ENCODE measurements at places on chromosomes 2 and 18.

- no peak for DNase-seq
Observed at GRCh38 chr18:71304856-71305255, 1016.0 kb downstream of the SOCS6 start.

GRCh38 chr18:53135654-53136053 lies 795.7 kb downstream of the DCC start:
- no peak for DNase-seq

GRCh38 chr2:434625-435024 lies 146.7 kb upstream of the ALKAL2 start:
- no peak for DNase-seq

- no peak for DNase-seq
Observed at GRCh38 chr2:100905132-100905805, 85.3 kb downstream of the NPAS2 start.

GRCh38 chr2:207796585-207797350 lies 27.1 kb upstream of the FZD5 start:
- DNase-seq = no peak

- no peak for DNase-seq
Observed at GRCh38 chr2:135238651-135239050, 186.6 kb downstream of the RAB3GAP1 start.

GRCh38 chr2:239882331-239882732 lies 142.8 kb downstream of the NDUFA10 start:
- DNase-seq = peak; percentile 41

GRCh38 chr2:71665168-71666093 lies 212.1 kb downstream of the DYSF start:
- DNase-seq = no peak

GRCh38 chr2:184646177-184646576 lies 47.8 kb downstream of the ZNF804A start:
- no peak for DNase-seq

- DNase-seq = no peak
Observed at GRCh38 chr18:24317370-24317769, 80.3 kb downstream of the OSBPL1A start.

DNA sequence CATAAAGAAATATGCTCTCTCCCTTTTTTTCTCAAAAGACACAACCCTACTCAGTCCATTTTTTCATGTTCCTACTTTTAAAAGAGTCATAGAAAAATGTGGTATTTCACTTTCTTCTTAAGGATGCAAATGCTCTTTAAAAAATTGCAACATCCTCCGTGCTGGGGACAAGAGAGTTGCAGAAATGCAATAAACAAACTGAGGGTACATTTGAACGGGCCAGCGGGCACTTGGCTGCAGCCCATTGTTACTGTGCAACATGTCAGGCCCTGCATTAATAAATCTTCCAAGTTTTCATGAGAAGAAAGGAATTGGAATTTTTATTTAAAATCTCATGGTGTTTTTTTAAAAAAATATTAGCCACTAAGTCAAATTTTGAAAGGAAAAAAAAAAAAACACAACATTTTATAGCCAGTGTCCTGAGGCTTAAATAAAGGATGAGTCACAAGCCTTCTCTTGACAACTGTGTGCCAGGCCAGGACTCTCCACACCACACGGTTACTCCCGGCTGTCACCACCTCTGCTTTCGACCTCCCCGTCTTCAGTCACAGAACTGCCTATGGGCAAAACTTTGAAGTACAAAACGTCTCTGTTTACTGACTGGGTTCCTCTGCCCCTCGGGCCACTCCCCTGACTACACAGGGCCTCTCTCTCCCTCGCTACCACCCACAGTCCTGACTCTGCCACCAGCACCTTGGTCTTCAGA lies 57.5 kb upstream of the MFF start:
- peak; percentile 31 for DNase-seq

DNA sequence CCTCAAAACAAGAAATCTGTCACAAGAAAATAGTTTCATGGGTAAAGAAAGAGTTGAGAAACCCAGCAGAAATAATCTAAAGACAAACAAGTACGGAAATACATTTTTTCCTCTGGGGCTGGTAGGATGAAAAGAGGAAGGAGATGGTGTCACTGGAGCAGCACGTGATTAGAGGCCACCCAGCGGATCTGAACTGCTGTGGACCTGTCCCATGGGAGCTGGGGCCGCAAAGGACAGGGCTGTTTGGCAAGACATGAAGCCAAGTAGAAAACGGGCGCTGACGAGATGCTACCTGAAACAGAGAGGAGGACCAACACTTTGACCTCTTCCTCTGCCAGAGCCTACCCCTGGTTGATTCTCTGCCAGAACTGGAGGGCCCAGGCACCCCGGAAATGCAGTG lies 295.4 kb upstream of the ATP5MC3 start:
- DNase-seq = no peak

DNA sequence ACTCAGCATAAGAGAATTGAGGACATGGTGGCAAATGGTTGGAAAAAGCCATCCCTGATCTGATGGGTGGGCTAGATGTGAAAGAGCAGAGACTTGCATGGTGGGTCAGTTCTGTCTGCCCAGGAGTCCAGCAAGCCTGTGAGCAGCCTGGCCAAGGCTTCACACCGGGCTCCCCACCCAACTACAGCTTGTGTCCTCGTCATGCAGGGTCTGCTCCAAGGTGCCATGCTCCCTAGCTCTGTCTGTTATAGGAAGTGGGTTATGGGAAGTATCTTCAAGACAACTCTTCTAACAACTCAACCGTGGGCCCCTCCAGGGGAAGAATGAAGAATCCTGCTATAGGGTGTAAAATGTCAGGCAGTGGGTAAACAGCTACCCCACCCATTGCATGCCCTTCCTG lies 97.4 kb downstream of the ADD2 start:
- DNase-seq = no peak

GRCh38 chr2:240461471-240462072 lies 26.1 kb downstream of the GPC1 start:
- DNase-seq = no peak

- peak; percentile 48 for DNase-seq
Observed at GRCh38 chr2:55148269-55148668, 83.8 kb downstream of the CLHC1 start.

DNA sequence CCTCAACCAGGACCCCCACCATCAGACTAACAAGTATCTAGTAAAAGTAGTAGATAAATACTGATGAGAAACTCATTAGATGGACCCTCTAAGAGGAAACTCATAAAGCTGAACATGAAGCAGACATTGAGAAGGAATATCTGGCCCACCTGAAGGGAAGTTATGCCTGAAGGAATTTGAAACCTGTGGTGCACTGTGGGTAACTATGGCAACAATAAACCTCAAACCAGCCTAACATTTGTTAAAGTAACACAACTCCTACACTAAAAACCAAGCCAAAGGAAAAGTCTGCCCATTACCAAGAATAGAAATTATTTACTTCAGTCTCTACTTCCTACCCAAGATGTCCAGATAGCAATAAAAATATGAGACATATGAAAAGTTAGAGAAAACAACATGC lies 43.4 kb downstream of the KIAA1328 start:
- DNase-seq = no peak

GRCh38 chr2:99617811-99618210 lies 128.0 kb upstream of the REV1 start:
- no peak for DNase-seq

DNA sequence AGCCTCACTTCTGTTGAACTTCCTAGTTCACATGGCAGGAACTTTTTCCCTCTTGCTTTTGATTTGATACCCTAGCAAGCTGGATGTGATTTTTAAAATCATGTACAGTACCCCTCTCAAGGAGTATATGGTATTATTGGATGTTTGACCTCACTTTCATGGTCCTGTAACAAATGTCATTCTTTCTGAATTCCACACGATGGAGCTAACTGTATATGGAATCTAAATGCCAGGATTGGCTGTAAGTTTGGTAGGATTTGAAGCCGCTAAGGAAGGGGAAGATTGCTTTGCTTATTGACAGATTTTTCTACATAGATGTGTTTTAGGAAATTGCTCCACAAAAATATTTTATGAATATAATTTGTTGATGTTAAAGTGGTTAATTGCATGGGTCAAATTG lies 18.3 kb downstream of the MAIP1 start:
- peak; percentile 62 for DNase-seq

- peak; percentile 47 for DNase-seq
Observed at GRCh38 chr2:222864296-222864695, 3.5 kb downstream of the ACSL3 start.

DNA sequence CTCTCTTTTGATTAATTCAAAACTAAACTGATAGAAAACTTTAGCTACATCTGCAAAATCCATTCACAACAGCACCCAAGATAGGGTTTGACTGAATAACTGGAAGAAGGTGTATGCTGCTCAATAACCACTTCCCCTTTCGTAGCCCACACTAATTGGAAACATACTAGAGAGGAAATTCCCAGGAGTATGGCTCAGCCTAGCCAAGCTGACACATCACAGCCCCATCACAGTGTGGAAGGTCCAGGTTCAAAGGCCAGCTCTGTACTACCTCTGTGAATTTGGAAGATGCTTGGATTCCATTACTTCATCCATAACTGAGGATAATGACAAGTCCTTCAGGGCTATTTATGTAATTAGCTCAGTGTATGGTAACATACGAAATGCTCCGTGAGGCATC lies 185.4 kb downstream of the FBXO15 start:
- DNase-seq = peak; percentile 4

- DNase-seq = no peak
Observed at GRCh38 chr2:147385600-147385999, 459.2 kb upstream of the ACVR2A start.

- no peak for DNase-seq
Observed at GRCh38 chr2:196170213-196170605, 1.2 kb downstream of the STK17B start.

DNA sequence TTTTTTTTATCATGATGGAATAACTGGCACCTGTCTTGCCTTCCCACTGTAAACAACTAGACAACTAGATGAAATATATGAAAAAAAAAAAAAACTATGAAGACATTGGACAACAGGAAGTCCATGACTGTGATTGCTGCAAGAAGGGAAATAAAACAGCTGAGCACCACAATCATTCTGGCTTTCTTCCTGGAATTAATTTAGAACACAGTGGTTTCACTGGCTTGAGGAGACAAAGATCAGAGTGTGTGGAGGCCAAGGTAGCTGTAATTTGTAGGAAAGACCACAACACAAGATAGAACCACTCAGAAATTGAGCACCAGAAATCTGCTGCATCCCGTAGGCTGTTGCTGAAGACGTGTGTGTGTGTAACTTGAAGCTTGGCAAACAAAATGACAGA lies 121.1 kb upstream of the PID1 start:
- peak; percentile 54 for DNase-seq

DNA sequence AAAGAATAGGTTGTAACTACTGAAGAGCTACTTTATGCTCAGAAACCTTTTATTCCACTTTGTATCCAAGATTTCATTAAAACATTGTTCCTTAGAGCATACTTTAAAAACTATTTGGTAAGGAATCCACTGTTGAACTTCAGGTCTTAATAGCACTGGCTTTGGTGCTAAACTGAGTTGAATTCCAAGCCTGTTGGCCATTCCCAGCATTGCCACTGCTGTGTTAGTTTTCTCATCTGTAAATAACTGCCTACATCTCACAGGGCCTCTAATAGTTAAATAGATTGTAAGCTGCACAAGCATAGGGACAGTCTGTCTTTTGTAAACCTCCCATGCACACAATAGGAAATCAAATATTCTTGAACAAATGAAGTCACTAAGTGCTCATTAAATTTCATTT lies 86.6 kb downstream of the ORC4 start:
- no peak for DNase-seq

Data from AG08395 (cell line).